Esophagus squamous epithelium (tissue), 5 donors: ENCODE measurements at places on chromosomes 5 and 9. TPM values are rescaled to one million over a fixed set of nuclear protein-coding genes. Genes with fewer than 3 reads are reported as not detected.

SLC27A4 gene
- 110 TPM for total RNA-seq

GRCh38 chr5:13987843-13988464 lies 43.5 kb upstream of the DNAH5 start:
- H3K27me3 ChIP-seq: no peaks in the 10 kb centered on the region
- H3K36me3 ChIP-seq: no peaks in the 10 kb centered on the region
- H3K27ac ChIP-seq: no peak overlapping the region
- H3K4me3 ChIP-seq: no peak overlapping the region
- no peaks in the 10 kb centered on the region for H3K4me1 ChIP-seq
- no peak for DNase-seq

IL3 gene
- total RNA-seq: not detected

DNA sequence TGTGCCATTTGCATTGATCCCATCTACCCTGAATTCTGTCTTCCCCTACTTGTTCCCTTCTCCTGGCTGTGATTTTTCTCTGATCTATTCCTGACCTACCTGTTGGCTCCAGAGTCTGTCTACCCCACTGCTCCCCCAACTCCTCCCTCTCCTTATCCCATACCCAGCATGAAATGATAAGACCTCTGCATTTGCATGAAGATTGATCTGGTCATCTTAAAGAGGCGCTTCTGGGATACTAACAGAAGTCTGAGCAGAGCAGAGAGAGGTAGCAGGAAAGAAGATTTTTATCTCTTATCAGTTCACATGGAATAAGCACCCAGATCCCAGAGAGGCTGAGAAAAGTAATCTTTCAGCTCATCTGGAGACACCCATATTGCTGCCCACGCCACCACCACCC lies 18.3 kb upstream of the GLIPR2 start:
- H3K27ac ChIP-seq: no peak overlapping the region
- DNase-seq: no peak
- H3K36me3 ChIP-seq: no peaks in the 10 kb centered on the region
- no peaks in the 10 kb centered on the region for H3K4me1 ChIP-seq

FRRS1L gene
- total RNA-seq: 1.5 TPM
